Mucosa of gallbladder (tissue), 1 donor: ENCODE measurements at places on chromosomes 16 and 17. TPM values are rescaled to one million over a fixed set of nuclear protein-coding genes. Genes with fewer than 3 reads are reported as not detected.

- no peak for DNase-seq
These were observed 534.4 kb upstream of the SALL1 start for GRCh38 chr16:51685498-51685897.

- no peak for DNase-seq
These were observed 18.1 kb upstream of the FOXJ1 start for GRCh38 chr17:76159157-76159556.

DNA sequence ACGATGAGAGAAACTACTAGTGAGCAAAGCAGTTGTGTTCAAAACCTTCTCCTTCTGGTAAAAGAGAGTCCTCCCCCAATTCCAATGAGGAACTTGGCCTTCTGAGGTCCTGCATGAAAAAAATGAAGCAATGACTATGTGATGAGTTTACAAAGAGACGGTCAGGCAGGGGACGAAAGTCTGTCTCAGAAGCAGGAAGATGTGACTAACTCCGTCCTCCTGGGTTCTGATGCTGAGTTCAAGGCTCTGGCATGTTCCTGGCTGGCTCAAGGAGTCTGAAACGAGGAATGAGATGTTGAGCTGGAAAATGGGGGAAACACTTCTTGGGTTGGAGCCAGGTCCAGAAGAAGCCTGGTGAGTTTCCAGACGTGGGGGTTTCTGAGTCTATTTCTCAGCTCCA is 129.6 kb downstream of the CPPED1 start:
- no peak for DNase-seq

- DNase-seq = no peak
These were observed 10.6 kb downstream of the CDH16 start for GRCh38 chr16:66908116-66908515.

GRCh38 chr17:66755944-66756290 is 79.0 kb upstream of the CACNG5 start:
- no peak for DNase-seq

- no peak for DNase-seq
These were observed 17.4 kb downstream of the CTCF start for GRCh38 chr16:67579686-67580085.

GRCh38 chr17:60902399-60902798 is 224.7 kb downstream of the BCAS3 start:
- no peak for DNase-seq

- no peak for DNase-seq
These were observed 15.5 kb downstream of the MYH10 start for GRCh38 chr17:8614988-8615387.

DNA sequence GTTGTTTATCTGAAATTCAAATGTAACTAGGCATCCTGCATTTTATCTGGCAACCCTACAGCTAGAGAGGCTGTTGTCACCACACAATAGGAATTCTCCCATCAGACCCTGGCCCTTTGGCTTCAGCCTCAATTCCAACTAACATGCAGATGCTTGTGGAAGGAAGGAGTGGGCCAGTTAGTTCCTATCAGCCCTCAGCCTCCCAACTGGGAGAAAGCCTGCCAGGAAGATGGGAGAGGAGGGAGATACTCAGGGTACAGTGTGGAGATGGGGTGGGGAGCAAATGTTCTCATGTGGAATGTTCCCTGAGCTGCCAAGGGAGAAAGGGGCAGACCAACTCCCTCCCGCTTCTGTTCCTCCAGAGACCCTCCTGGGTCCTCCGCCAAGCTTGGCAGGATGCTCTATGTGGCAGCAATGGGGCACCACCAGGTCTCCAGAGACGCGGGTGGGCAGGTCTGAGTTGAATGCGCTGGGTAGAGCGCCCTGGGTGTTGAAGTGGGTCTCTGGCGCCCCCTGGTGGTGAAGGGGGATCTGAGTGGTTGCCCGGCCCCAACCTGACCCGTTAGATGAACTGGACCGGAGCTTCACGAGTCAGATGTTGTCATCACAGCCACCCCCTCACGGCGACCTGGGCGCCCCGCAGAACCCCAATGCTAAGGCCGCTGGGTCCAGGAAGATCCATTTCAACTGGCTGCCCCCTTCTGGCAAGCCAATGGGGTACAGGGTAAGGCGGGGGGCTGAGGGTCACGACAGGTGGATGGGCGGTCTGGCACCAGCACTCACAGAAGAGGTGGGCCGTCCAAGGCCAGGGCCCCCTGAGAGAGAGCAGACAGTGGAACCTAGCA is 15.2 kb downstream of the GALK1 start:
- DNase-seq = peak; percentile 85

- no peak for DNase-seq
These were observed 202.3 kb upstream of the CIBAR2 start for GRCh38 chr16:85314512-85314971.

DNA sequence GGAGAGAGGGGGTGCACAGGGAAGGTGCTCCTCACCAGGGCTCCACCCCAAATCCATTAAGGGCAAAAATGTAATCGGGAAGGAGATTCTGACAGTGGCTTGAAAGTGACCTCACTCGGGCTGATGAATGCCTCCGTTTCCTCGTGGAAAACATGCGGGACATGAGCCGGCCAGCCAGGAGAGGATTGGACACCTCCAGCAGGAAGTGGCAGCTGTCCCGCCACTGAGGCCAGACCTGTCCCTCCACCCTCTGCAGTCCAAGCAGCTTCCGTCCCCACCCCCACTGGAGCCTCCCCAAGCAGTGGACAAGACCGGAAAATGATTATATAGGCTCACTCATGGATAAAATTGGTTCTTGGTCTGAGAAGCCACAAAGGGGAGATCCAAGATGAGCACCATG is 82.1 kb upstream of the CCL1 start:
- no peak for DNase-seq

DNA sequence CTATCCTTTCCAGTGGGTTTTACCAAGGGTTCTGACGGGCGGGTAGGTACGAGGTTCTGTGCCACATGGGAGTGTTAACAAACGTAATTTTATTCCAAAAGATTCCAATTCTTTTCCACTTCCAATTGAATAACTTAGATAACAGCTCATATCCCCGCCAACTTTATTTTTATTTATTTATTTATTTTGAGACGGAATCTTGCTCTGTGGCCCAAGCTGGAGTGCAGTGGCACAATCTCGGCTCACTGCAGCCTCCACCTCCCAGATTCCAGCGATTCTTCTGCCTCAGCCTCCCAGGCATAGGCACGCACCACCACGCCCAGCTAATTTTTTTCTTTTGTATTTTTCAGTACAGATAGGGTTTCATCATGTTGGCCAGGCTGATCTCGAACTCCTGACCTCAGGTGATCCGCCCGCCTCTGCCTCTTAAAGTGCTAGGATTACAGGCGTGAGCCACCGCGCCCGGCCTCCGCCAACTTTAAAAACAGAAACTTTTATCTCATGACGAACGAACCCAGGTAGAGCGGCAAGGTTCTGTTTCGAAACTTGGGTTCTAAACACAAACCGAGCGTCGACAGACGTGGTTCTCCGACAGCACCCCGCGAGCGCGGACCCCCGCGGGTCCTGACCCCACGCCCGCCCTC is 613 bp downstream of the ECI1 start:
- no peak for DNase-seq

DNA sequence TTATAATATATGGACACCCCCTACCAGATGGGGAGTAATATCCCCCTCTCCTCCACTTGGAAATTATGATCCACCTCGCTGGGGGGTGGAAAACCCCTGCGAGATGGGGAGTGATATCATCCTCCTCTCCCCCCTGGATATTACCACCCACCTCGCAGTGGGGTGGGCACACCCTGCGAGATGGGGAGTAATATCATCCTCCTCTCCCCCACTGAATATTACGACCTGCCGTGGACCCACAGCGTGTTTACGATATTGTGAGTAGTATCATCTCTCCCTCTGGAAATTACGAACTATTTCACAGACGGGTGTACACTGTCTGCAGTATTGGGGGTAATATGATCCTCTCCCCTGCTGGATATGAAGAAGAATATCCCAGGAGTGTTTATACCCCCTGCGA is 228.3 kb upstream of the WSCD1 start:
- no peak for DNase-seq

DNA sequence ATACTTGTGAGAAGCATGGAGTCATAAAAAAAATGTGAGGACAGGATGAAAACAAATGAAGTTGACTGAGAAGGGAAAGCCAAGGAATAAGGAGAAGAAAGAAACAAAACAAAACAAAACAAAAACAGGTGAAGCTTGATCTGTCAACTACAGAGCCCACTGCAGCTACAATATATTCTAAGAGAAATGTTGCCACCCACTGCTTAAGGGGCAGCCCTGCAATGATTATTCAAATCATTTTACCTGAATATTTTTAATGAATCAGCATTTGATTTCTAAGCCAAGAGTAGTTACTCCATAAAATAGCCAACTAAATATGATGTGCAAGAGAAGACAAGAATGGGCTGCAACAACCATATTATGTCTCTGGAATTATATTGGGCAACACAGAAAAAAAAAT is 252.0 kb upstream of the KIF2B start:
- no peak for DNase-seq

DNA sequence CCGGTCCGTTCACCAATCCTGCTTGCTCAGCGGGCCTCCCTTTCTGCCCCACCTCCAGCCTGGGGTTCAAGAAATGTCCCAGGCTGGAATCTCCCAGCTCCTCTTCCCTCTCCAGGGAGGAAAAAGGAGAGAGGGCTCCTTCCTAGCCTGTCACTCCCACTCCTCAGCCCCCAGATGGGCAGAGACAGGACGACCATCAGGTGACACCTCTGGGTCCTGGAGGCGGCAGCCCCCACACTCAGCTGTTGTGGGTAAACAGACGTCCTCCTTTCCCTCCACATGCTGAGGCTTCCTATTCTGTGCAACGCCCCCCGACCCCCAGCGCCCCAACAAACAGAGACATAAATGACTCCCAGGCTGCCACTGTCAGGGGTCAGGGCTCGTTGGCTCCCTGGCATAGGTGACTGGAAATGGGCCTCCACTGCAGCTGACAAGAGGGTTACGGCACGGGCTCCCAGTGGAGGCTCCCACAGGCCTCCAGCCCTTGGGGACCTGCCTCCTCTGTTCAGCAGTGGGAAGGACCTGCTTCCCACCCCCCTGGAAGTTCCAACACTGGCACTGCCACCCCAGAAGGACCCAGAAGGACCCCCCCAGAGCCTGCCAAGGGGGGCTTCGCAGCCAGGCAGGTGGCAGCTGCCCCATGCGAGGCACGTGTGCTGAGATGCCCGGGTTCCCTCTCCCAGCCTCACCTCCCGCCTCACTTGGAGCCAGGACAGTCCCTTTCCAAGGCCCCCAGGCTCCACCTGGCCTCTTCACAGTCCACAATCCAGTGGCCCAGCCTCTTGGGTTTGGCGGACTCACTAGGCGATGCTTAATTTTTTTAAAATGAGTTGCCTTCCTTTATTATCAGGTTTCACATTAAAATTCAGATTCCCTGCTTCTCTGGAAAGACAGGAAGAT is 232.3 kb downstream of the KATNIP start:
- DNase-seq = no peak

DNA sequence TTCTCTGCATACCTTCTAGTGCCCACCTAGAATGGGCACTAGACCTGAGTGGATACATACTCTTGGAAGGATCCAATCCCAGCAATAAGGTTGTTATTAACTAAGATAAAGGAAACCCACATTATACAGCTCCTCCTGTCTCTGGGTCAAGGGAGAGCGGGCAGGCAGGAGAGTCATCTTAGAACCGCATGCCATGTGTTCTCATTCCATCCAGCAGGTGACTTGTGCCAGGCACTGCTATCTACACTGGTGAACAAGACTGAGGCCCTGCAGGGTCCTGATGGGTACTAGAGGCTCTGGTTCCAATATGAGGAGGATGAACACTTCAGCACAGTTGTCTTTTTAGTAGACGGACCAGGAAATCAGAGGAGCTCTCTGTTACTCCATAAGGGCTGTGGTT is 5.9 kb upstream of the CD300H start:
- DNase-seq = no peak

DNA sequence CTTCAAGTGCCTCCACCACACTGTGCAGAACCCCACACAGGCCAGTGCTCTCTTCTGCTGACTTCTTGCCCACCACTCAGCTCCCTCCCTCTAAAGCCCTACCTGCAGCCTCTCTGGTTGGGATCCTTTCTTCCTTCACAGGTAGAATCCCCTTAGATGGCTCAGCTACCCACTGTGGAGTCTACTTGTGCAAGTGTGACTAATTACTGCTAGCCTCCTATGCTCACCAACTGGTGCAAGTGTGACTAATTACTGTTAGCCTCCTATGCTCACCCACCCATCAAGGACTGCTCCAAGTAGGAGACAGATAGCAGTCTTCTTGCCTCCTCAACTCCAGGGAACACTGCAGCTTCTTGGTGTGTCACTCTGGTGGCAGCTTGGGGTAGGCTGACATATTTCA is 43.6 kb downstream of the TEX14 start:
- DNase-seq = no peak

DNA sequence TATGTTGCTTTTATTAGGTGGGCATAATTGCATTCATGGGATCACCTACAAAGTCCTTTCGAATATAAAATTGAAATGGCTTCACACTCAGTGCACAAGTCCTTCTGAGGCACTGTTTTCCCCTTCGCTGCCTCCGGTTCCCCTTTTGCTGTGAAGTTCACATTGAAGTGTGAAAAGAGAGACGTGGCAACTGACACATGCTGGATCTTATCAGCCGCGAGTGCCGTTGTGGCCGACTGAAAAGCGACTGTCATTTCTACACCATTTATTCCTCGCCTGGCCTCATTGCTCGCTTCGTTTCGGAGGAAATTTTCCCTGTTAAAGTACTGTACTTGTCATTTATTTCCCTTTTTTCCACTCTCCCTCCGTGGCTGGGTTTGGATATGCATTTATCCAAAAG is 423.5 kb downstream of the MAF start:
- DNase-seq = no peak

DNA sequence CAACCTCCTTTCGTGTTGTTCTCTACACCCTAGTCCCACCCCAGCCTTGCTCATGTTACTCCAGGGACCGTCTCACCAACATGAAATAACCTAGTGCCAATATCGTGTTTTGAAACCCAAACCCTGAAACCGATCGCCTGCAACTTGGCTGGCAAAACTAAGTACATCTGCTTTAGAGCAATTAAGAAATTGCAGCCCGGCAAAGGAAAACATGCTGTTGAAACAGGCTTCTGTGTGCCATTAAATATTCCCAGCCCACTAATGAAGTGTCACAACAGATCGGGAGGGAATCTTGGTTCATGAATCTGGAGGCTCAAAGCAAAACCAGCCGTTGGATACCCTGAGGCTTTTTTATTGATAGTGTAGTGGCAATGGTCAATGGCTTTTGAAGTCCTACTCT is 48.3 kb upstream of the GPR139 start:
- no peak for DNase-seq

- no peak for DNase-seq
These were observed 2.4 kb downstream of the CYGB start for GRCh38 chr17:76534831-76535732.

GRCh38 chr16:9091867-9092281 is 430 bp downstream of the HAPSTR1 start:
- DNase-seq = peak; percentile 22

Gene FA2H
- 82.2 TPM for total RNA-seq

Gene SLC4A1
- total RNA-seq = 0.37 TPM

Gene KRT13
- total RNA-seq = 0.40 TPM

Gene CDH11
- total RNA-seq = 41.1 TPM

Gene TAC4
- total RNA-seq = not detected

Gene PTX4
- total RNA-seq = 0.14 TPM

Gene TTYH2
- 6.9 TPM for total RNA-seq

Gene GGT6
- 21.3 TPM for total RNA-seq

Gene ZP2
- 0.09 TPM for total RNA-seq

Gene CCL17
- total RNA-seq = not detected
